ENCODE measurements at places on chromosomes 4 and X.

- peak; percentile 17 for DNase-seq
Measured at GRCh38 chrX:69136546-69137331, 28.5 kb downstream of the PJA1 start.

DNA sequence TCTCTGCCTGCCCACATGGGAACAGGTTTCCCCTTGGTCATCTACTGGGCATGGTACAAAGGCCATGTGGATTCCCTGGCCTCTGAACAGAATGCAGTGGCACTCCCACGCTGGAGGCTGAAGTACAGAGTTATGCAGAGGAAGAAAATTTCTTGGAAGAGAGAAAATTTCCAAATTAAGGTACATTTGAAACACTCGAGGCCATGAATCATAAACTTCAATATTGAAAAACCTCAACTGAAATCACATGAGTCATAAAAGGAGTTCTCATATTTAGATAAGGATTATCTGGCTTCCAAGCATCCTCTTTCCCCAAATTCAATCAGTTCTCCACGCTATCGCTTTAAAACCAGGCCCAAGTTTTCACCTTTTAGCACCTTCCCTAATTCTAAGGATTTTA is 28.1 kb upstream of the TXK start:
- peak; percentile 9 for DNase-seq

DNA sequence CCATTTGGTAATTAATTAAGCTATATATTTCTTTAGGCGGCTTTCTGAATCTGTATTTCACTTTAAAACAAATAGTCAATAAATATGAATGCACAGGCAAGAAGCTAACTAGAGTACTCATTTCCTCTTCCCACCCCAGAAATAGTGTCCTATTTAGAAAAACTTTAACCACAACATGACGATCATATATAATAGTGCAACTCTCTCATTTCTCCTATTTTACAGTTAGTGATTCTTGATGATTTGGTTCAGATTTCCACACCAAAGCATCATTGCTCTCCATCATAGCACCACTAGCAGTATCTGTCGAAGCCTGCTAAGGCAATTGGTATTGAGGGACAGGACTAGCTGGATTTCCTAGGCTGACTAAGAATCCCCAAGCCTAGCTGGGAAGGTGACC is 184.0 kb upstream of the GALNTL6 start:
- no peak for DNase-seq

GRCh38 chr4:127518046-127518445 is 114.7 kb upstream of the INTU start:
- DNase-seq, result no peak

DNA sequence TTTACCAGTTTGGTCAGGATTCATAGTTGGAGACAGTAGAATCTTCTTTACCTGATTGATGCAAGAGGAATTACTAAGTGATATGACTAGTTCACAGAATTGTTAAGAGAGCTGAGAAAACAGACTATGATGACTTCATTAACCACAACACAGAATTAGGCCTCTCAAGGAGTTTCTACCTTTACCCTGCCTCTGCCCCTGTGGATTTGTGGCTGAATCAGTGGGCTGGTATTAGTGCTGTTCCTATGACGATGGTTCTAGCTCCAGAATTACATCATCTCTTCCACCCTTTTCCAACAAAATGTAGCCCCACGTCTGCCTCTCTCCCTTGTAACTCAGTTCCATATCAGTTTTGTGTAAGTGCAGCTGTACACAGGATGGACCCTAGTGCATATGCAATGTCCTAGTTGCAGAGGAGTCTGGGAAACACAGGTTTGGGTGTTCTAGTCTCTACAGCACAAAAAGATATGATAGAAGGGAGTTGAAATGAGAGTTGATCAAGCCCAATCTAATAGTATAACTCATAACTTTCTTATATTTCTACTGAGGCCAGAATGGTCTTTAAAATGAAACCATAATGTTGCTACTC is 99.3 kb downstream of the ANXA5 start:
- DNase-seq, result peak; percentile 53

DNA sequence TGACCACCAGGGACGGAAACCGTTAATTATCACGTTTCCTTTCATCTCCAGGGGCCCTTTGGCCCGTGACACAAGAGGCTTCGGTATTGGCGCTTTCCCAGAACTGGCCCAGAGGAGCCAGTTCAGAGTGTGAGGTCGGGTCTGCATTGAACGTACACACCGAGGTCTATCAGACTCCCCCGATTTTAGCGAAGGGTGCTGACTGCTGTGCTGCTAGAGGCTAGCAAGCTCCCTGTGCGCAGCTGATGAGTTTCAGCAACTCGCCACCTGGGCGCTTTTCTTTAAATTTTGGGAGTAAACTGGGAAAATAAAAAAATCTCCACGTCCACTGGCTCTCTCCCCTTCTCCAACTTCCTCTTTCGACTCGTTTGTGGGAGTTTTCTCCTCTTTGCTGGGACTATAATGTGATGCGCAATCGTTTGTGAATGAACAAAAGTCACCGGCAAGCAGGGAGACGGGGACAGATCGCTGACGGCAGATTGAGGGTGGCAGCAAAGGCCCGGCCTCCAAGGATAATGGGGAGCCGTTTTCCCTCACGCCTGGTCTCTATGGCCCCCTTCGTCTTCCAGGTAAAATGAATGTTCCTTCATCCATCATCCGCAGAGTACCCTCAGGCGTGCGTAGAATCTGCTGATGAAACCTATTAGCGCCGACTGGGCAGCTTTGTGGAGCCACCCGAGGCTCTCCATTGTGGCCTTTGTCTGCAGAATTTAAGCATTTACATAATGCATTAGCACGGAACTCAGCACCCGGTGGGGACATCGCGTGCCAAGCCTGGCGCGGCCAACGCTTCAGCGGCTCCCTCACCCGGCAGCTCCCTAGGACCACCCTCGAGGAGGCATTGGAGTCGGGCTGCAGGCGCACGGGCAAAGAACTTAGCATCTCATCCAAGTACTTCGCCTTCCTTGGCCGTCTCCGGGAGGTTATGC is 1.6 kb upstream of the LRAT start:
- peak; percentile 2 for DNase-seq

DNA sequence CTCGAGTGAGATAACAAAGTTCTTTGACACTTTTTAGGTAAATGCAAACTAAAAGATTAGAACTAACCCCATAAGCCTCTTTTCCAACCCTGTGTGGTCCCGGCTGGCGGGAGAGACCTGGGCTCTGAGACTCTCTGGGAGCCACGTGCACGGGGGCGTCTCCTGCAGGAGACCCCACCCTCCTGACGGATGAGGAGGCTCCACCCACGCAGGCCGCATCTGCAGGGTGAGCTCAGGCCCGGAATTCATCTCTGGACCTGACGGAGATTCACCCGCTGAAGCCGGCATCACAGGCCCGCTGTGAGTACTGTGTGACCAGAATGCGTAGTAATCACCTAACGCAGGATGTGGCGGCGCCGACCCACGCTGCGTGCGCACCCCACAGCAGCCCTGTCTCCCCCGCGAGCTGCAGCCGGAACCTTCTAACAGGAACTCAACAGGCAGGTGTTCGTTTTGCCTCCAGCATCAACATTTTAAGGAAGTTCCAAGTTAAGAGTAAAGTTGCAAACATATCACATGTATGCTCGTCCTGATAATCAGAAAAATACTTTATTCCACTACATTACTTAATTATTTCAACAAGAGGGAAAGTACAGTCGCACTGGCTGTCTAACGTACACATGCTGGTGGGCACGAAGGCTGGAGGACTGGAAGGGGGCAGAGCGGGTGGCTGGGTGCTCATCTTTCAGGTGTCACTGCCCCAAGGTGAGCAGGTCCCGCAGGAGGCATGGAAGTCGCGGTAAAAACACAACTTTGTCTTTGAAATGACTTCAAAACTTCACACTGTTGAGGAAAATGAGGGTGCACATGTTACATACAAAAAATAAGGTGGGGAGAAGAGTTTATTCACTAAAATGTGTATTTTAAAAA is 44.5 kb downstream of the FGFRL1 start:
- DNase-seq, result peak; percentile 40

DNA sequence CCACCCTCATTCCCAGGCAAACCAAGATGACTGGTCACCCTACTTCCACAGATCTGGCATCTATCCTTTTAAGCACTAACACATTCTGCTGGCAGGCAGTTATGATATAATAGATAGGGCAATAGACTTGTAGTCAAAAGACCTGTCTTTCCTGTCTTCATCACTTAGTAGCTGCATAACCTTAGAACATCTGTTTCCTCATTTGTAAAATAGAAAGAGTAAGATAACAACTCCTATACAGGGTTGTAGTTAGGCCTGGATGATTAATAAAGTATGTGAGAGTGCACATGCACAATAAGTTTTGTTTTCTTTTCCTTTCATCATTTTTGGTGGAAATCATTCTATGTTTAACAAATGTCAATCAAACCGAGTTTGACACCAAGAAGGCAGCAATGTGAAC is 72.1 kb downstream of the GPR82 start:
- no peak for DNase-seq

DNA sequence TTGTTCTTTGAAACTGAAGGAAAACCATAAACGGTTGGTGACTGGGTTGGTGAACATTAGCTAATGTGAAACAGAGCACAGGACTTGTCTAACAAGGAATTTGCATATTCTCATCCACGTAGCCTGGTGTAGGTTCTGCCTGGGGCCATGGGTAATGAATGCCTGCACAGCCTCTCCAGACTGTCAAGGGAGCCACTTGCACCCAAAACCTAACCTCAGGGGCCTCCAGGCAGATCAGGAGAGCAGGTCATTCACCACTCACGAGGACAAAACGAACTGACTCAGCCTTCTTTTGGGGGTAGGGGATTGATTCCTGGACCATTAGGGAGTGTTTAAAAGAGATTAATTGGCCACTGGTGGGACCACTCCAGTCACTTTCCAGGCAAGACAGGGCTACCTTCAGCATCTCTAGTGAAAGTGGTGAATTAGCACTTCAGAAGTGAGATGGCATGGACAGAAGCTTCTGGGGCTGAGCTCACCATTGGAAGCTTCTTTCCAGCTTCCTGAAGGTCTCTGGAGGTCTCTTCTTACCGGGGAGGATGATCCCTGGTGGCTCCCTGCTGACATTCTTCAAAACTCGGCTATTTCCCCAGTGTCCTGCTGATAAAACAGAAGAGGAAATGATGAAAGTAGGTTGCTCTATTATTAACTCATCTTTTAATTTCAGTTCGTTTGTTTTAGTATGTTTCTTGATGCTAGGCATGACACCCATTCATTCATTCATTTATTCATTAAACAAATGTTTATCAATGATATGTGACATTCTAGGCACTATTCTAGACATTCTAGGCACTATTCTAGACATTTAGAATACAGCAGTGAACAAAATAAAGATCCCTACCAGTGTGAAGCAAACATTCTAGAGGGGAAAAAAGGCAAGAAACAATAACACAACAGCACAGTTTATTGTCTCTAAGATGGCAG is 104.5 kb upstream of the LNX1 start:
- DNase-seq, result no peak

DNA sequence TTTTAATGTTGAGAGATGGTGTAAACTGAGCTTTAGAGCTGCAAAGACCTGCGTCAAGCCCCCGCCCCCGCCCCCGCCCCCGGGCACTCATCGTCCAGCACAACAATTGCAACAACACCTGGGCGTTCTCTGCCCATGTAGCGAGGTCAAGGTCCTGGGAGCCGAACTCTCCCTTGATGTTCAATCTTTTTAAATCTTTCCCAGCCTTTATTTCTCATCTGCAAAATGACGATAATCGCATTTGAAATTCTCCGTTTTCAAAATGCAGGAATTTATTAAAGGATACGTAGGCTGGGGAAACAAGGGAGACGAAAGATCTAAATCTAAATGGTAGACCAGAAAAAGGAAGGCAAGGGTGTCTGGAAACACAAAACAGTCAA is 648 bp upstream of the MSMO1 start:
- no peak for DNase-seq

DNA sequence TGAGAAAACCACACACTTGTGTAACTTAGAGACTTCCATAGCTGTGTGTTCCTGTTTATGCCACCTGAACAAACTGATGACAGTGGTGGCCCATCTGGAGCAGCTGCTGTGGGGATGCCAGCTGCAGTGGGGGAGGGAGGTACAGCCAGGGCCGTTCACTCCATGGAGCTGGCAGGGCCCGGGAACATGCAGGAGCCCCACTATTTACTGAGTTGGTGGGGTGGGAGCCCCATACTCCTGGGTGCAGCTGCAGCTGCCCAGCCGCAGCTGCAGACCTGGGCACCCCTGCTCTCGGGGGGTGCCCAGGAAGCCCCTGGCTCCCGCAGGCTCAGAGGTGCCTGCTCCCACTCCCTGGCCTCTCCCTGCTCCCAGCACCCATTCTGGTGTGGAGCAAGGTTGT is 398.6 kb upstream of the RASGEF1B start:
- no peak for DNase-seq

DNA sequence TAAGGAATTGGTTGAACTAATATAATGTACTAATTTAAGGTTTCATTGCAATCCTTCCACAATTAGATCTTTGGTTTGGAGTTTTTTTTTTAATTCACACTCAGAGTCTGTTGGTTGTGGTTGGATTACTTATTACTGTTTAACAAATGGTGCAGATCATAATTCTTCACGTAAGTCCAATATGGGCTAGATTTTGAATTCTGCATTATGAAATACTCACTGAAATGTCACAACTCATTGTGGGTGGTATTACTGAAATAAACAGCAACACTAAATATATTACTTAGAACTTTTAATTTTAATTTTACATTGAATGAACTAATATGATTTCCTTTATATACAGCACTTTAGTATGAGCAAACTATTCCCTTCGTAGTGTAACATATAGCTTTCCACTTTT is 94.2 kb upstream of the MYOZ2 start:
- no peak for DNase-seq

DNA sequence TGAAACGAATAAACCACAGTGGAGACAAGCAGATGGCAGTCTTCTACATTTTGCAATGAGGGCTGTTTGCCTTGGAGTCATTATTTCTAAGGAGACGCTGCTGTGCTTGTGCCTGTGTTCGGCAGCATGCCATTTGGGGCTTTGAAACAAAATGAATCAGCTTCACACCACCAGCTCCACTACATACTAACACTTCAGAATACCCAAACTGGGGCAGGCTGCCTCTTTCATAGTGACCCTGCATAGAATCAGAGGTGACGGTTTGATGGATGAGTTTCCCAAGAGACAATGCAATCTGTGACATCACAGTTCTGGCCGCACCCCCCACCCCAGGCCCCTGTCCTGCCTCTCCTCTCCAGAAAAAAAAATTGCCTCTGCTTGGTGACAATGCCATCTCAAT is 57.1 kb upstream of the MID1 start:
- peak; percentile 35 for DNase-seq

DNA sequence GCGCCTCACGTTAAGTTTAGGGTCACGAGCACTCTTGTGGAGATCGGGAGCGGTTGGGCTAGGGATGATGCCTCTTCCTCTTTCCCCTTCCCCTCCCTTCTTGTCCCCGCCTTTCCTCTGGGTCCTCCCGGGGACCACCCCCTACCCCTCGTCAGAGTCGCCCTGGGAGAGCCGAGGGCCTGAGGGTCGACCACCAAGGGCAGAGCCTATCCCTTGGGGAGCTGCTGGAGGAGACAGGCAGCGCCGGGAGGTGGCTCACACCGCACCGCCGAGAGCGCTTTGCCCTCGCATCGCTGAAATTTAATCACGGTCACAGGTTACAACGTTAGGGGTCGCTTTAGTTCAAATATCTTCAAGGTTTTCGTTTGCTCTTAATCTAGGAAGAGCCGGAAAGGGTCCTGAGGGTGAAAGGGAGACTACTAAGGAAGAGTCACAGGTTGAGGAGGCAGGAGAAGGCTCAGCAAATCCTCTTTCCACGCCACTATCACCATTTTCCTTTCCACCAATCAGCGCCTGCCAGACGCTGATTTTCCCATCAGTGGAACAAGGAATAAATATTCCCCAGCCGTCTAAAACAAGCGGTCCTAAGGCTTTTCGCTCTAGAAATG is 528 bp upstream of the SNCA start:
- DNase-seq, result peak; percentile 18

- DNase-seq, result no peak
Measured at GRCh38 chrX:128165884-128166408, 113.7 kb upstream of the ACTRT1 start.
